ENCODE measurements at places on chromosomes 5 and 9. TPM values are rescaled to one million over a fixed set of nuclear protein-coding genes. Genes with fewer than 3 reads are reported as not detected.

Gene GRXCR2
- not detected for total RNA-seq

Gene RNF208
- total RNA-seq, result 0.30 TPM

Gene INSL4
- total RNA-seq, result not detected

Gene AGXT2
- total RNA-seq, result not detected

Gene RNF183
- not detected for total RNA-seq

Gene VCAN
- total RNA-seq, result 2,662 TPM

Gene ADAMTS19
- 1.4 TPM for total RNA-seq

Gene SHB
- total RNA-seq, result 25.5 TPM

Gene MEF2C
- total RNA-seq, result 10.1 TPM

Gene MYORG
- total RNA-seq, result 0.89 TPM

Gene ADAMTSL2
- 4.8 TPM for total RNA-seq

Gene SLC4A9
- total RNA-seq, result not detected

Gene SMIM33
- total RNA-seq, result not detected

Gene PAM
- total RNA-seq, result 529 TPM

Gene HSD17B3
- total RNA-seq, result not detected

Gene LAMC3
- under 0.01 TPM for total RNA-seq

Gene MEIKIN
- not detected for total RNA-seq

Gene NDUFB6
- total RNA-seq, result 44.2 TPM

Gene CSF2
- 1.2 TPM for total RNA-seq

Gene SPINK13
- total RNA-seq, result not detected

Gene STPG3
- not detected for total RNA-seq

Gene LRRC26
- not detected for total RNA-seq

Gene ZNF366
- total RNA-seq, result 0.05 TPM

Gene MIER3
- total RNA-seq, result 18.1 TPM

Gene IL3
- not detected for total RNA-seq

Gene CCDC183
- total RNA-seq, result 0.32 TPM

Gene TXNDC8
- total RNA-seq, result not detected

Gene MYMK
- total RNA-seq, result not detected

Gene OBP2B
- total RNA-seq, result not detected

Gene CCDC69
- 2.0 TPM for total RNA-seq

Gene MUSK
- under 0.01 TPM for total RNA-seq

Gene SREK1
- total RNA-seq, result 69.5 TPM

Gene TMOD1
- total RNA-seq, result not detected

Gene THBS4
- 0.30 TPM for total RNA-seq

Gene CTSV
- 0.74 TPM for total RNA-seq

Gene IL13
- total RNA-seq, result not detected

Gene DMRT3
- total RNA-seq, result not detected

Gene TLN1
- total RNA-seq, result 1,223 TPM

Gene CCL21
- total RNA-seq, result not detected

Gene WHRN
- 2.3 TPM for total RNA-seq

Gene TBC1D9B
- total RNA-seq, result 90.9 TPM

Gene SLC34A1
- total RNA-seq, result not detected

Data from smooth muscle cell of the umbilical artery (primary cell).